ENCODE measurements at places on chromosomes 6 and 20.

DNA sequence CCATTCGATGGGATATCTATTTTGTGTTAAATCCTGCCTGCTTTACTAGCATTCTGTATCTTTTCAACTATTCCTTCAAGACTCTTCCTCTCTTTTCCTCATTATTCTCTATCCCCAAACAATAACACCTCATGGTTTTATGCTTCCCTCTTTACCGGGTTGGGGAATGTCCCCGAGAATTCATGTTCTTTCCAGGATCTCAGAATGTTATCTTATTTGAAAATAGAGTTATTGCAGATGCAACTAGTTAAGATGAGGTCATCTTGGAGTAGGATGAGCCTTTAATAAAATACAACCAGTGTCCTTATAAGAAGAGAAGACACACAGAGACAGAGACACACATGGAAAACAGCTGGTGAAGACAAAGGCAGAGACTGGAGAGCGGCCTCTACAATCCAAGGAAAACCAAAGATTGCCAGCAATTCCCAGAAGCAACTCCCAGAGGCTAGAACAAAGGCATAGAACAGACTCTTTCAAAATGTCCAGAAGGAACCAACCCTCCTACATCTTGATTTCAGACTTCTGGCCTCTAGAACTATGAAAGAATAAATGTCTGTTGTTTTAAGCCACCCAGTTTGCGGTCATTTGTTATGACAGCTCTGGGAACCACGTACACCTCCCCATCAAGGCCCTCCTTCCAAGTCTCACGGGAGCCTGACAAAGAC is 126.8 kb upstream of the TNFAIP3 start:
- no peak for DNase-seq

DNA sequence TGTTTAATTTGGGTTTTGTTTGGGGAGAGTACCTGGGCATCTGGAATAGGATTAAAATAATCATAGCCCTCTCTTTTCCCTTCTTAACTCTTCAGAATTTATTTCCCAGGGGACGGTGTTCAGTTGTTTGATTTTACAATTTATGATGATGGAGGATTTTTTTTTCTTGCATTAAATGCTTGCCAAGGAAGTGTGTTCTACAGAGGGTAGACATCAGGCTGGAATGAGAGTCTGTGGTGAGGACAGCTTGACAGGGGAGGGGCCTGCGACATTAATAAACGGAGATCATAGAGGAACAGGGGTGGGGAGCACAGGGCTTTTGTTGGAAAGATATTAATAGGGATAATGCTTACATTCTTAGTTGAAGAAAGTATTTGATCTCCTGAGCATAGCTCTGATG is 297.5 kb downstream of the CLIC5 start:
- no peak for DNase-seq

DNA sequence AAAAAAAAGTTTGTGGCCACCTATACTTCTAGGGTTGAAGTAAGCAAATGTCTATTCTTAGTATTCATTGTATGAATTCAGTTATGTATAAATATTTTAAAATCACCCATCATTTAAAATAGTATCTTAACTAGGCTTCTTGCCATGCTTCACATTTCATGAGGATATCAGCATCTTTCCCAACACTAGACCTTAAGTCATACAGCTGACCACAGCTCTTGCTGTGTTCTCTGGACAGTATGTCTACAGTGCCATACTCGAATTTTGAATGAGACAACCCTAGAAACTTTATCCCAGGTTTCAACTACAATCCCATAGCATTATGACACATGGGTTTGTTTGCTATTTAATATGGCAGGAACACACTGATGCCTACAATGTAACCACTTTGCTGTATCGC is 5.2 kb downstream of the TXNDC5 start:
- DNase-seq, result no peak

- no peak for DNase-seq
These were observed 105.2 kb upstream of the FOXC1 start for GRCh38 chr6:1504465-1504864.

DNA sequence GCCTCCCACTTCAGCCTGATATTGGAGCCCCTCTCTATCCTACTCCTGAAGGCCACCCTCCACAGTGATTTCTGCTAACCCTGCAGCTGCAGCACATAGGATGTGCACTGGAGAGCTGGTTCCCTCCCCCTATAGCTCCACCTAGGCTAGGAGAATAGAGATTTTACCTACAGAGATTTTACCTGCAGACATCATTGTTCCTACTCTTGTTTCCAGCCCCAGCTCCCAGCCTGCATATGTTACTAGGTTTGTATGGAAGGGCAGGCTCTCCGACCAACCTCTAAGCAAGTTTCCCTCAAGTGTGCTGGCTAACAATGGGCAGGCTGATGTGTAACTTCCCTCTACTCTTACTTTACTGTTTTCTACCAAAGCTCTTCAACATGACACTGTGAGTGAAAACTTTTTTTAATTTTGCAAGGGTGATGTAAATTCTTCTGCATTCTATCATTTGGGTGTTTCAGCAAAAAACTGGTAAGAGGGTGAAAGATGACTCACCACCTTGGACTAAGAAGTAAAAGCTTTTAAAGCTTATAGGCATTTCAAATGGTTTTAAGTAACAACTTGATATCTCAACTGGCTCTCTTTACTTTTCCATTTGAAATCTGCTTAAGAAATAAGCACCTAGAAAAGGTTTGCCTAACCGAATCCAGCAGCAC is 106.8 kb downstream of the CDK19 start:
- no peak for DNase-seq

- DNase-seq, result no peak
These were observed 67.8 kb upstream of the FAM83B start for GRCh38 chr6:54778731-54779130.

GRCh38 chr6:136790411-136791295 is 1.6 kb downstream of the MAP3K5 start:
- no peak for DNase-seq

- no peak for DNase-seq
These were observed 552.1 kb downstream of the PKHD1 start for GRCh38 chr6:51535327-51535726.

DNA sequence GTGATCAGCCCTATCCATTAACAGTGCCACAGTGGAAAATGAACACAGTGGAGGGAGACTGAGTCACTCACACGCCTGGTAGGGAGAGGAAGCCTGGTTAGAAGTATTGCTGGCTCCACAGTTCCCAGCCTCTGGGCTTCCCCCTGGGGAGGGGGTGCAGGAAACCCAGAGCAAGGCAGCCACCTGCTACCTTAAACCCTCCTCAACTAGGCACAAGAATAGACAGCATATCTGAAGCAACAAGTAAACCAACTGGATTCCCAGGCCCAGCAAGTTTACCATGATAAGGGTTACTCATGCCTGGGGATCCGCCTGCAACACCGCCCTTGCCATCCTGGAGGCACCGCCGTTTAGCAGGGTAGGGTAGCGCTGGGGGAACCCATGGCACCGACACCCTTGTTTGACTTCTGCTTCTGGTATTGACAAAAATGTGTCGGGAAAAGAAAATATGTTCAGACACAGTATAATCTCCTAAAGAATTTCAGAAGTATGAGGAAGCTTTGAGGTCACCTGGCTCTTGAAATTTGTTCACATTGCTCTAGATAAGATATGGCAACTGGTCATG is 38.3 kb downstream of the SLC22A23 start:
- DNase-seq, result peak; percentile 77

DNA sequence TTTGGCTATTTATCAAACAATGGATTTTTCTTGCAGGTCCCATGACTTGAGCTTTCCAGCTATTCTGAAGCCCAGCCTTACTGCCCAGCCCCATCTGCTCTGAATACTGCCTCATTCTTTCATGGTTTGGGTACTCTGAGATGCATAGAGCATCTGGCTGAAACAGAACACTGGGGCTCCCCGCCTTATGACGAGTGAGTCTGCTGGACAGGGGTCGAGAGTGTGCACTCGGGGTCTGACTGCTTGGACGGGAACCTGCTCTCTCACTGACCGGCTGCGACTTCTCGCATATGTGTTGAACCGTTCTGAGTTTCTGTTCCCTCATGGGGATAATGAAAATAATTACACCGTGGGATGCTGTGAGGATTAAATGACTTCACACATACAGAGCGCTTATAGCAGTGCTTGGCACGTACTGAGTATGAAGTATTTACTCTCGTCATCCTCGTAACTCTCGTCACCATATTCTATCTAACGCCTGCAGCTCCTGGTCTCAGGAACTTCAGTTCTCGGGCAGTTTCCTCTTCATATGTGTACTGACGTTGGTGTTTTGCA is 59.5 kb upstream of the MPC1 start:
- DNase-seq, result no peak

- no peak for DNase-seq
These were observed 52.2 kb upstream of the FNDC1 start for GRCh38 chr6:159117046-159117445.

- DNase-seq, result peak; percentile 70
These were observed 78.7 kb upstream of the MYL9 start for GRCh38 chr20:36462440-36463211.

- DNase-seq, result no peak
These were observed 46.6 kb upstream of the PTPRK start for GRCh38 chr6:128567029-128567428.

GRCh38 chr20:54346276-54346675 is 129.1 kb upstream of the DOK5 start:
- DNase-seq, result no peak

GRCh38 chr6:108323710-108324466 is 29.0 kb downstream of the AFG1L start:
- DNase-seq, result no peak

GRCh38 chr20:9235518-9235917 is 166.6 kb downstream of the PLCB4 start:
- no peak for DNase-seq

GRCh38 chr6:40387127-40387870 is 199.9 kb downstream of the LRFN2 start:
- no peak for DNase-seq

GRCh38 chr6:227074-227782 is 65.1 kb upstream of the DUSP22 start:
- no peak for DNase-seq

DNA sequence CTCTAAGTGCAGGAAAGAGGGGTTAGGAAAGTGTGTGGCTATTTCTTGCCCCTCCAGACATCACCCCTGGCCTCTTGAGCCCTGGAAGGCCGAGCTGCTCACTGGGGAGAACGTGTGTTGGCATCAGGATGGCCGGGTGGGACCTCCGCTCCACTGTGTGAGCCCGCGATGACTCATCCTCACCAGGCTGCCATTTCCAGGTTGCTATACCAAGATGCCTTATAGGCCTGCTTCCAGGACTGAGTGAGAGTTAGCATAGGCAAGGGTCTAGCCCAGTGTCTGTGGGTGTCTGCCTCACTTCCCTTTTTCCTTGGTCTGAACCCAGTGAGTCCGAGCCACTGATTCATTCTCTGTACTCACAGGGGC is 105.0 kb downstream of the MRPL14 start:
- no peak for DNase-seq

GRCh38 chr6:125913145-125913544 is 43.4 kb upstream of the HINT3 start:
- no peak for DNase-seq

GRCh38 chr6:98653179-98653578 is 181.2 kb upstream of the POU3F2 start:
- no peak for DNase-seq

GRCh38 chr20:35742741-35743523 is 872 bp upstream of the RBM39 start:
- no peak for DNase-seq

- DNase-seq, result no peak
These were observed 42.8 kb upstream of the FAM50B start for GRCh38 chr6:3806169-3806922.

DNA sequence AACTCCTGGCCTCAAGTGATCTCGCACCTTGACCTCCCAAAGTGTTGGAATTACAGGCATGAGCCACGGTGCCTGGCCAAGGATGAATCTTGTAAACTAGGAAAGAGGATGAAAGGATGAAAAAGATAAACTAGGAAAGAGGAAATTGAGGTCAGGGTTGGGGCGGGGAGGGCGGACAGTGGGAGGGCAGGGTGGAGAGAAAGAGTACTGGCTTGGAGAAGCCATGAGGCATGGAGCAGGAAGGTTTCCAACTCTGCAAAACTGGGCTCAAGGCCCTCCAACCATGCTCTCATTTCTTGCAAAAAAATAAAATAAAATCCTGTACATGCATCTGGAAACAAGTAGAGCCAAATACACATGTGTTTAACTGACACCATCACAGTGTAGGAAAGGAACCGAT is 256.6 kb upstream of the SGK1 start:
- DNase-seq, result no peak

GRCh38 chr6:75283907-75284631 is 523 bp downstream of the TMEM30A start:
- no peak for DNase-seq

GRCh38 chr6:155374681-155375080 is 60.4 kb upstream of the TFB1M start:
- DNase-seq, result no peak

- no peak for DNase-seq
These were observed 87.8 kb downstream of the L3MBTL3 start for GRCh38 chr6:130105996-130106704.

GRCh38 chr20:38841570-38841969 is 36.1 kb downstream of the PPP1R16B start:
- no peak for DNase-seq

DNA sequence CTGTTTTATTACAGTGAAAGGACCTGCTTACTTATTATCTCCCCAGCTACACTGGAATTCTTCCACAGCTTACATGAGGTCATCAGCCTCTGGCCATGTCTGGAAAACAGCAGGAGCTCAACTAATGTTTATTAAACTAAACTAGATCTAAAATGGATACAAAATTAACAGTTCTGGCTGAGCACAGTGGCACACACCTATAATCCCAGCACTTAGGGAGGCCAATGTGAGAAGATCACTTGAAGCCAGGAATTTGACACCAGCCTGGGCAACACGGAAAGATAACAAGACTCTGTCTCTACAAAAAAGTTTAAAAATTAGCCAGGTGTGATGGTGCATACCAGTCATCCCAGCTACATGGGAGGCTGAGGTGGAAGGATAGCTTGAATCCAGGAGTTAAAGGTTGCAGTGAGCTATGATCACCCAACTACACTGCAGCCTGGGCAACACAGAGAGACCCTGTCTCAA is 220.8 kb upstream of the MARCKS start:
- DNase-seq, result no peak

DNA sequence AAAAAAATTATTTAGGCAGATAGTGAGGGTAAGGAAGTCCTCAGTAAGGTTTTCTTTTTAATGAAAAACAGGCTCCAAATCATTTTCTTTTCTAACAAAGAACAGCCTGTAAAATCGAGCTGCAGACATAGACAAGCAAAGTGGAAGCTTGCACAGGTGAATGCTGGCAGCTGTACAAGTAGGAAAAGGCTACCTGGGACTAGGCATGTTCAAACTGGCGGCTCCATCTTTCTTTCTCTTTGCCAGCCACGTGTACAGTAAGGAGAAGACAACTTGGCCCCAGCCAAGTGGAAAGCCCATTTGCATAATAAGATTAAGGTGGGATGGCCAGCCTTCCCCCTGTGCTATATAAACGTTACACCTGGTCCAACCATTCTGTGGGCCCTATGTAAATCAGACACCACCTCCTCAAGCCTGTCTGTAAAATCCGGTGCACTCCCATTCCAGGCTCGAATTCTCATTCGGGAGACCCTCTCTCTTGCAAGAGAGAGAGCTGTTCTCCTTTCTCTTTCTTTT is 27.0 kb upstream of the SLC2A12 start:
- no peak for DNase-seq
